ENCODE measurements at places on chromosomes 2 and 18.

- DNase-seq = no peak
Observed at GRCh38 chr18:21703241-21703820, 1.2 kb downstream of the ABHD3 start.

GRCh38 chr2:170044751-170045478 lies 133.0 kb upstream of the MYO3B start:
- no peak for DNase-seq

DNA sequence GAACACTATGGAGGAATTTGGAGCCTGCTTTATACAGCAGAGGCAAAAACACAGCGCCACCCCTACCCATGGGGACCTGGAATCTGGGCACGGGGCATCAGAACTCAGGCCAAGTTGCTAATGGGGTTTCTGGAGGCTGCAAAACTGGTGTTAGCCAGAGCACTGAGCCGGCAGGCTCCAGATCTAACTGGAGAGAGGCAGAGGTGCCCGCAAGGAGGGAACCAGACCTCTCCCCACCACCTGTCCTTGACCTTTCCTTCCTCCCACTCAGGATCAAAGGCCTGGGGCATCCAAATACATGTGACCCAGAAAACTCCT lies 126.6 kb downstream of the TNS1 start:
- DNase-seq = no peak

- DNase-seq = no peak
Observed at GRCh38 chr18:76487070-76487469, 8.0 kb downstream of the ZNF516 start.

DNA sequence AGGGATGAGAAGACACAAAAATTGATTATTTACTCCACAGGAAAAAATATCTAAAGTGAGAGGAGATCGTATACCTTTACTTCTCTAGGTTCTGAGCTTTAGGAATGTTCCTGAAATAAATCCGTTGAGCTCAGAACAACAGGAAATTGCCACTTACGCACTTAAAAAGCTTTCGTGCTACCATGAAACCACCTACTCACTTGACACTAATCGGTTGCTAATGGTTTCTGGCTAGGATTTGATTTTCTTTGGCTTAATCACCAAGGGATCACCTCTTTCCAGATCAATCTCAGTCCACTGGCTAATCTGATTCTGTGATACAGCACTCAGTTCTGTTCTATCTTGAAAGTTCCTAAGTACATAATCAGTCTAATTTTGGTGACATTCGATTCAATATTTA lies 419.6 kb downstream of the DLGAP1 start:
- DNase-seq = no peak

DNA sequence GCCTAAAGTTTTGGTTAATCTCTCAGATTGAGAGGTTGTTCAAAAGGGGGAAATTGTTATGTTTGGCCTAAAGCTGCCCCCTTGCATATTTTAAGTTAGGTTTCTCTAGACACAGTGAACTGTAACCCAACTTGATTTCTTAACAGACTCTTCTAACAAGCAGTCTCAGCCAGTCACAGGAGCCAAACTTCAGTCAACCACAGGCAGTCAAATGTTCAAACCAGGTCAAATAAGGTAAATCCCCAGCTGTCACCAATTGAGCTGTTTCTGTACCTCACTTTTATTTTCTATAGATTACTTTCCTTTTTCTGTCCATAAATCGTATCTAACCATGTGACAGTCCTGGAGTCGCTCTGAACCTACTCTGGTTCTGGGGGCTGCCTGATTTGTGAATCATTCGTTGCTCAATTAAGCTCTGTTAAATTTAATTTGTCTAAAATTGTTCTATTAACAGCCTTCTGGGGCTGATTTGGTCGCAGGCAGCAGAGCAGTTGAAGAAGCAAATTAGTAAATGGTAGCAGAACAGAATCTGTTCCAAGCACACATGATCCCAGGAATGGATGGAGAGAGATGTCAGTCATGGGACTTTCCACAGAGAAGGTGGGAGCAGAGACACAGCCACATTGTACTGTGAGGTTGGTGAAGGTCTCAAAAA lies 16.4 kb upstream of the NFU1 start:
- DNase-seq = no peak

DNA sequence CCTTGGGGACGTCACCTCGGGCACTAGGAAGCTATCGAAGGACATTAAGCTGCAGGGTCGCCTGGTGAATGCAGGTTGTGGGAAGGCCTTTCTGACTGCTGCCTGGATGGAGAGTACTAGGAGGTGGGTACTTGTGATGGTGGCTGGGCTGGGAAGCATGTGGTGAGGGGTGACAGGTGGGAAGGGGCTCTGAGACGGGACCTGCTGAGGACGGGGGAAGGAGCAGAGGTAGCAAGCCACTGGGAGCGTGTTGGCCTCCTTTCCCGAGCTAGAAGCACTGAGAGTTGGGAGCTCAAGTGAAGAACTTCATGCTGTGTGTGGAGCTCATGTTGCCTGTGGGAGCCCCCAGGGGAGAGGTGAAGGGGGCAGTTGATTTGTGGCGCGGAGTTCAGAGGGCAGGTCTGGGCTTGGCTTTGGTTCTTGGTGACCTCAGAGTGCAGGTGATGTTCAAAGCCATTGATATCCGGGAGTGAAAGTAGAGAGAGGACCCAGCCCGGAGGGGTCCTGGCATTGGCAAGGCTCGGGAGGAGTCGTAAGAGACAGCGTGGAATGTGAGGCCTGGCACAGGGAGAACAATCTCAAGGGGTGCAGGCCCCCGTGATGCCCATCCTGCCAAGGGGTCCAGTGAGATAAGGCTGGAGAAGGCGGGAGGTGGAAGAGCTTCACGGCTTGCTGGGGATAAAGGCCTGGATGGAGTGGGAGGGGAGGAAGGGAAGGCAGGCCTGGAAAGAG lies 13.2 kb downstream of the MROH2A start:
- DNase-seq = no peak

DNA sequence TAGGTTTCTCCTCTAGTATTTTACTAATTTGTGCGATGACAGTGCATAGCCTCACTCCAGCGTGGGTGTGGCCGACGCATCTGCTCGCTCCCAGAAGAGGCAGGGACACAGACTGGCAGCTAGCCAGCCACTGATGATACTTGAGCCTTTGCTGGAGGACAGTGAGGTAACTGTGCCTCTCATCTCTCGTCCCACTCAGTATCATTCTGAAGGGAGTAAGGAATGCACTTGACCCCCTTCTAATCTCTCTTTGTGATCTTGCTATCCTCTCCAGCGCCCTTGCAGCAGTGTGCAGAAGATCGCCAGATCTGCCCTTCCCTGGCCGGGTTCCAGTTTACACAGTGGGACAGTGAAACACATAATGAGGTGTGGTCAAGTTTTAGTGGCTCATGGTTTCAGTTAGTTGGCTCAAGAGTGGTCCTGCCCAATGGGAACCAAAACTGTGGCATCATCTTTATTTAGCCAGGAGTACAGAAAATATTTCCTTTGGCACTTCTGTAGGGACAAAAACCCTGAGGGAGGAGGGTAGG lies 17.5 kb downstream of the NCAPH start:
- no peak for DNase-seq

- DNase-seq = no peak
Observed at GRCh38 chr2:95384854-95385569, 17.5 kb upstream of the FAHD2A start.

GRCh38 chr2:121605820-121606733 lies 43.2 kb downstream of the CLASP1 start:
- DNase-seq = no peak

- no peak for DNase-seq
Observed at GRCh38 chr2:96918754-96919550, 49.1 kb upstream of the SEMA4C start.

- DNase-seq = no peak
Observed at GRCh38 chr18:35022426-35023001, 18.7 kb upstream of the MAPRE2 start.

DNA sequence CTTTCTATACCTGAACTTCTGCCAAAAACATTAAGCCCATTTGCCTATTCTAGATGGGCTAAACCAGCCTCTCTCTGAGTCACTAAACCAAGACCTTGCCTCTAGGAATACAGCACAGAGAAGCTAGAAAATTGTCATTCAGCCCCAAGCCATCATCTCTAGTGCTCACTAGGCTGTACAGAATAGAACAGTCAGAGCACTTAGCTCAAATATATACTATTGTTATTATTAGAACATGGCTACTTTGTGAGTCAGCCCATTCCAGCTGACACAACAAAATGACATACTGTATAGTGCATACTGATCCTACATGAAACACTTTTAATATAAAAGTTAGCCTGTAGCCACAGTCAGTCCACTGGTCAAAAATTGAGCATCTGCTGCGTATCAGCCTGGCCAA lies 418.8 kb downstream of the NRXN1 start:
- DNase-seq = no peak

DNA sequence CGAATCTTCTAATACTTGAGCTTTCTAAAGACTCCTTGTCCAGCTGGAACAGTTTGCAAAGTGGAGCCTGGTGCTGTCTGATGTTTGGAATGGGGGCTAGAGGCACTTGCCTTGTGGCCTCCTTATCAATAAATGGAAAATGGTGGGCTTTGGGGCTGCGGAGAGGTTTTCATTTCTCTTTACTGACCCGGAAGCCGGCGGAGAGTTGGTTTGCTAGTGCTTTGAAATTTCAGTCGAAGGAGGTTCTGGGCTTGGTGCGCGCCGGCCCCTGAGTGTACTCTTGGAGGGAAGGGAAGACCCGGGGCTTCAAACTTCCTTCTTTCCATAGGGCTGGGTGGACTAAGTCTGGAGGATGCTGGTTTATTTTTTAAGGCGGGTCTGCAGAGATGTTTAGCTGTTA lies 714 bp downstream of the RPIA start:
- no peak for DNase-seq

- DNase-seq = no peak
Observed at GRCh38 chr2:178111743-178112142, 494 bp upstream of the RBM45 start.

DNA sequence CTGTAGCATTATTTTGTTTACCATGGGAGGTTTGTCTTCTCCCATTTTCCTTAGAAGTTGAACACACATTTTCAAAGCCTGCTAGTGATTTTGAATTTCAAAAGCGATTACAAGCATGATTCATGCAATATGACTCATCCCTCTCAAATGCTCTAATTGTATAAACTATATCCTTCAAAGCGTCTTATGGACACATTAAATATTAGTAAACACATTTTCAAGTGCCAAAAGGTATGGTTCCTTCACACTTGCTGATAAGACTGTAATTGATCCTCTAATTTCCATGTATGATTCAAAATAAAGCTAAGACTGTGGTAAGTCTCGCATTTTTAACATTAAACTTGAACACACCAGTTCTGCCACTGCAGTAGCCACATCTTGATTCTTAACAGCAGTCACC lies 512.9 kb downstream of the LRRTM4 start:
- DNase-seq = no peak

DNA sequence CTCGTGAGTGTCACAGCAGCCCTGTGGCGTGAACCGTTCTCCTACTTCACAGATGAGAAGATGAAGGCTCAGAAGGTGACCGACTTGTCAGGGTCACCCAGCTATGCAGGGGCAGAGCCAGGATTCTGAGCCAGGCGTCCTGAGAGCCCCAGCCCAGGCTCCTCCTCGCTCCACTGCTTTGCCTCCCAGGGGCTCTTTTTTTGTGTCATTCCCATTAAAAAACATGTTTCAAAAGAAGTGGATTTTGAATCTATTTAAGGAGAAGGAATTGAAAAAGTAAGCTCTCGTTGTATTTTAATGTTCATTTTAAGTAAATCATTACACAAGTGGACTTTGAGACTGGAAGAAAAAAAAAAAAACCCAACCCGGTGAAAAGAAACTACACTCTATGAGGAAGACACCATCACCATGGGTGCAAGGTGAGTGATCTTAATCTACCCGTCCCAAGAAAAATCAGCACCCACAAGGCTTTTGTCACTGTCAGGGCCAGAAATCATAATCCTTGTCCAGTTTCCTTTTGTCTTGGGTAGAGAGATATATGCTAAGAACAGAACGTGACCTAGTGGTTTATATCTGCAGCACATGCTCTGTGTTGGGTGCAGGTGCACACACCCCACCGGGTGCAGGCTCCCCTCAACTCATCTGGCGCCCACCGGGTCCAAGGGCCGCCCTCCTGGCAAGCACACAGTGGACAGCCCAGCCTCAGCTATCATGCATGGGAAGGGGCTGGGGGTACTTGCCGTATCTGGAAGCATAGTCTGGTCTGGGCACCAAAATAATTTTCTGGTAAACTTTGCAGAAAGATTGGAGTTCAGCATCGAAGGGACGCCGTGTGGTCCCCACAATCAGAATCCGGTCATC lies 73.5 kb upstream of the ASB18 start:
- no peak for DNase-seq

DNA sequence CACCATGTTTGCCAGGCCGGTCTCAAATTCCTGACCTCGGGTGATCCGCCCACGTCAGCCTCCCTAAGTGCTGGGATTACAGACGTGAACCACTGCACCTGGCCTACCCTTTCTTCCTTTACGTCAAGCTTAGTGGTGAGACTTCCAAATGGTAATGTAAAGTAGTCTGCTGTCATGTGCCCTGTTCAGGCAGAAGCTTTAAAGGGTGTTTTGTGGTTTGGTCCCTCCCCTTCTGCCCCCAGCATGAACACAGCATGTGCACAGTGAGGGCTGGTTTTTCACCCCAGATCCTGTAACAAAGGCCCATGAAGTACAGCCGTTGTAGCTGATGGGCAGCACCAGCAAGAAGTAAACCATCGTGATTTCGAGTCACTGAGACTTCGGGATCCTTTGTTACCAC lies 2.7 kb upstream of the DTYMK start:
- DNase-seq = no peak

GRCh38 chr18:34773378-34773777 lies 63.3 kb downstream of the DTNA start:
- DNase-seq = no peak

GRCh38 chr2:196610796-196611195 lies 28.7 kb upstream of the CCDC150 start:
- no peak for DNase-seq

- DNase-seq = no peak
Observed at GRCh38 chr2:188746727-188747126, 227.4 kb upstream of the COL3A1 start.

GRCh38 chr2:161085149-161085548 lies 75.1 kb upstream of the TANK start:
- no peak for DNase-seq

DNA sequence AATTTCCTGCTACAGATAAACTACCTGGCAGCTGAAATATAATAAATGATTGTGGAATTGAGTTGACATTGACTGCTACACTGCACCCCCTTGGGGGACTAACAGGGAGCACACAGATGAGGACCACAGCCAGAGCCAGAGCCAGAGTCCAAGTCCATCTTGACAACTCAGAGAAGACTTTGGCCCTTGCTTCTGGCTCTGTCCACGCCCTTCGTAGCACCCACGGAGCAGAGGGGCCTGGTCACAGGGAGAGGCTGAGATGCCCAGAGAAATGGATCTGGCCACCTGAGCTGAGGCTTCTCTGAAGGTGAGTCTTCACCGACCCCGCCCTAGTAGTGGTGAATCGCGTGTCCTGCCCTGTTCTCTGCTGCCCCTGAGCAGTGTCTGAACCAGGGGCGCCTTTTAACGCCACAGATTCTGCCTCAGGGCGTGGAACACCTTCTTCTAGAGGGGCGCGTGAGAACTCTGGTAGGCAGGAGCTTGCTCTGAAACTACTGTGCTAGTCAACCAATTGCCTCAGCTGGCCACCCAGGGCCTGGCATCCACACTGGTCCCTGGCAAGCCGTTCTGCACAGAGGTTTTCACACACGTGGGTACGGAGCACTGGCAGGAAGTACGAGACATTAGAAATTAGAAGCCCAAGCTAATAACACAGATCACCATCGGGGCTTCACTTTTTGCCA lies 35.7 kb upstream of the MAT2A start:
- DNase-seq = no peak

- DNase-seq = no peak
Observed at GRCh38 chr2:140185076-140185475, 1404.9 kb upstream of the NXPH2 start.

Data from stimulated activated CD8-positive, alpha-beta memory T cell treated with anti-CD3 and anti-CD28 coated beads, Interleukin-15, amount 100 ng/mL, for 4 hours (primary cell).